ENCODE measurements at places on chromosomes 11 and 22.

DNA sequence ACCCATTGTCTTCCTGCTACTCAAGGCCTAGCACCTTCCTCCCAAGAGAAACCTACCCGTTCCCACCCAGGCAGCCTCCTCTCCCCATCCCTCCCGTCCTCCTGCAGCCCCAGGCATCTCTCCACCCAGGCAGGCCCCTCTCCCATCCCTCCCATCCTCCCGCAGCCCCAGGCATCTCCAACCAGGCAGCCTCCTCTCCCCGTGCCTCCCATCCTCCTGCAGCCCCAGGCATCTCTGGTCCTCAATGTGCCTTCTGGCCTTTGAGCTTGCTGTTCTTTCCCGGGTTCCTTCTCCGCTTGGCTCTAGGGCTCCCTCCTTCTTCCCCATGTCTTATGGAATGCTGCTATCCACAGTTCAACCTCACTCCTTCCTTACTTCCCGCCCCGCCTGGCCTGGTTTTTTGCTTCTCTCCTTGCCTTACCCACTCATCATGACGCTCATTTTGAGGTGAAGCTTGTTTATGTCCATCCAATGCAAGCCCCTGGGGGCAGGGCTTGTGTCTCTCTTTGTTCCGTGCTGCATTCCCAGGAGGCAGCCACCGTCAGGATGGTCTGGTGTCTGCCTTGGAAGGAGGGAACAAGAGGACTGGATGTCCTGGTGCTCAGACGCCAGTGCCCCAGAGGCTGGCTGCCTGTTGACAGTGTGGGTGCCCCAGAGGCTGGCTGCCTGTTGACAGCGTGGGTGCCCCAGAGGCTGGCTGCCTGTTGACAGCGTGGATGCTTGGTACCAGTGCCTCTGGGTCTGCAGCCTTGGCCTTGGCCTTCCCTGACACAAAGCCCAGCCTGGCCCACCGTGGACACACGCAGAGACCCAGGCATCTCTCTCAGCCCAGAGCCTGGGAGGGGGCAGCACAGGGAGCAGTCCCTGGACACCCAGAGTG is 815.7 kb downstream of the BRD1 start:
- DNase-seq = no peak

DNA sequence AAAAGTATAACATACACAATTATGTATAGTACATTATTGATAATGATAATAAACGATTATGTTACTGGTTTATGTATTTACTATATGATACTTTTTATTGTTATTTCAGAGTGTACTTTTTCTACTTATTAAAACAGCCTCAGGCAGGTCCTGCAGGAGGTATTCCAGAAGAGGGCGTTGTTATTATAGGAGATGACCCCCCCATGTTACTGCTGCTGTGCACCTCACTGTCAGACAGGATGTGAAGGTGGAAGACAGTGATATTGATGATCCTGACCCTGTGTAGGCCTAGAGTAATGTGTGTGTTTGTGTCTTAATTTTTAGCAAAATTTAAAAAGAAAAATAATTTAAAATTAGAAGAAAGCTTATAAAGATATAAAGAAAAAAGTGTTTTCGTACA is 57.6 kb downstream of the REXO2 start:
- DNase-seq = no peak

GRCh38 chr22:22168190-22168940 is 76.2 kb upstream of the VPREB1 start:
- peak; percentile 25 for DNase-seq

DNA sequence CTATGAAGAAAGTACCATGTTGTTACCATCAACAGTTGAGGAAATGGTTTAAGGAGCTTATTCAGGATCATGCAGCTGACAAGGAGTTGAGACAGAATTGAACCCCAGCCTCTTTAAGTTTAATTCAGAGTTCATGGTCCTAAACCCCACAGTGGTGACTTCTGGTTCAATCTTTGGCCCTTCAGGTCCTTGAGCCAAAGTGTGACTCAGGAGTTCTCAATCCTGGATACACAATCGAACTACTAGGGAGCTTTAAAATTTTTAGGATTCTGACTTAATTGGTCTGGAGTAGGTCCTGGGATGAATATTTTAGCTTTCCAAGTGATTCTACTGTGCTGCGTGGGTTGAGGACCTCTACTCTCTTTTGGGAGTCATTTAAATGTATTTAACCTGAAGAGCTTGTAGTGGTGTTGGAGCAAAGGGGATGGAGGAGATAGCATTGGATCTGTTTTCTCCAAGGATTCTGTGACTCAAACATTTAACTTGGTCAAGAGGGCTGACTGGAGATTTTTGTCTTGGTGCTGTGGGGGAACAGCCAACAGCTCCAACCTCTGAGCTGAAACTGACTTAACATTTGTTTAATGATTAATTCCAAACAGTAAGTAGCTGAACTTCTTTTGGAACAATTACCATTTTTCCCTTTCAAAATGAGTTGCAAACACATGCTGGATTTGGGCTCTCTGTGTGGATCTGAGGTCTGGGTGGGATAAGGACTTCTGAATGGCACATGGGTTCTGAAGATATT is 80.1 kb downstream of the INSC start:
- DNase-seq = peak; percentile 20

DNA sequence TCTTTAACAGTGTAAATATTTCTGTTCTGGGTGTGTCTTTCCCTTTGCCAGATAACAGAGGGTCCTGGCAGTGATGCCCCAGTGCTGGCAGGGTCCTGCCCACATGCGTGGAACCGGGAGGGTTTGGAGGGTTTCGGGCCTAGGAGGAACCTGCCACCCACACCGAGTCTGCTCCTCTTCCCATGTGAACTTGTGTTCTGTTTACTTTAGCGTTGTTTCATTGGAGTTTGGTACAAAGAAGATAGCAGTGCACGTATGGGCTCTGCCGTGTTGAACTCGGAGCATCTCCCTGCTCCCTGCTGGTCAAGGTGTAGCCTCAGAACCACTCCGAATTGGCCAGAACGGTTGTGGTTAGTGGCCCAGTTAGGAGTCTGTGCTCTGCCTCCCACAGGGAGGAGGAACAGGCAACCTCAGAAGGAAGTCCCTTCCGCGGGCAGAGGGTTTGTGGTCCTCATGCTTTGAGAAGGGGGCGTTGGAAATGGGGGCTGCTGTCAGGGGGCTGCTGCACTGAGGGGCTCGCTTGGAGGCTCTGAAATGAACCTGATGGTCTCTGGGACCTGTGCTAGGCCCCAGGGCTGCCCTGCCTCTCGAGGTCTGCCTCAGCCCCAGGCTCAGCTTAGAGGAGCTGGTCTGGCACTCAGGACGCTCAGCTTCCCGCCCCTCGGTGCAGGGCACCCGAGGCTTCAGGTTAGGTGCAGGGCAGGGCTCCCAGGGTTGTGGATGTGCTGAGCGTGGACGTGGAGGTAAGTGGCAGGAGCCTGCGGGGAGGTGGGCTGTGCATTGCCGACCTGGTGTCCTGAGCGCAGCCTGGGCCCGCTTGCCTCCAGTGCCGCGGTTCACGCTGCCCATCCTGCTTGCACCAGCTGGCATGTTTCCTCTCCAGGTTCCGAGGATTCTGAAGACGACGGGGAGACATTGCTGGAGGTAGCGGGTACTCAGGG is 10.4 kb downstream of the PHRF1 start:
- no peak for DNase-seq

Data from lung (tissue), 17 donors.